CD4-positive, alpha-beta T cell treated with Interleukin-2 at 100 ng/mL for 4 hours (primary cell): ENCODE measurements at places on chromosomes 3 and 15.

DNA sequence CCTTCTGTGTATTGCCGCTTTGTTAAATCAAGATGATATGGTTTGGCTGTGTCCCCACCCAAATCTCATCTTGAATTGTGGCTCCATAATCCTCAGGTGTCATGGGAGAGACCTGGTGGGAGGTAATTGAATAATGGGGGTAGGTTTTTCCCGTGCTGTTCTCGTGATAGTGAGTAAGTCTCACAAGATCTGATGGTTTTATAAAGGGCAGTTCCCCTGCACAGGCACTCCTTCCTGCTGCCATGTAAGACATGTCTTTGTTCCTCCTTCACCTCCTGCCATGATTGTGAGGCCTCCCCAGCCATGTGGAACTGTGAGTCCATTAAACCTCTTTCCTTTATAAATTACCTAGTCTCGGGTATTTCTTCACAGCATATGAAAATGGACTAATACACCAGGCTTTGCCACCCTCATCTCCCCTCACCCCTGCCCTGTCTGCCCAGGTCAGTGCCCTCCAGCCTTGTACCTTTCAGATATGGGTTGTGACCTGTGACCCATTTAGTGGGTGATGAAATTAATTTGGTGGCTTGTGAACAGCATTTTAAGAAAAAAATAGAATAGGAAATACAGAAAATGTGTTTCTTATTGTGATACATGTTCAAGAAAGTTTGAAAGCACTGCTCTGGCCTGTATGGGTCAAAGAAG lies 56.1 kb upstream of the MCF2L2 start:
- DNase-seq, result no peak

- DNase-seq, result no peak
Measured at GRCh38 chr15:99967841-99968371, 234.7 kb upstream of the LYSMD4 start.

DNA sequence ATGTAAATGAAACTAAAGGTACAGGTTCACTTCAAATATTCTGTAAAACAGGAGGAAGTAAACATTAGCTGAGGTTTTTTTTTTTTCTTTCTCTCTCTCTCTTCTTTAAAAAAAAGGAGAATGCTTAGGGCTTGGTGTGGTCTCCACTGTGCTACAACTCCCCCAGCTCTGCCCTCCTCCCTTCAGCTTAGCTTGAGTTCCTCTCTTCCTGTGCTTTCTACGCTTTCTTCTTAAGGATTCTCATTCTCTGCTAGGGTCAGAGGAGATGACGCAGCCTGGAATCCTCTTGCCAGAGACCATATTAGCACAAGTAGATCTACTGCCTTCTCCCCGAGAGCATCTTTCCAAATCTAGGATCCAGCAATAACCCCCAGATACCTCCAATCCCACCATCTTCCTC lies 69.1 kb upstream of the SNRK start:
- no peak for DNase-seq

DNA sequence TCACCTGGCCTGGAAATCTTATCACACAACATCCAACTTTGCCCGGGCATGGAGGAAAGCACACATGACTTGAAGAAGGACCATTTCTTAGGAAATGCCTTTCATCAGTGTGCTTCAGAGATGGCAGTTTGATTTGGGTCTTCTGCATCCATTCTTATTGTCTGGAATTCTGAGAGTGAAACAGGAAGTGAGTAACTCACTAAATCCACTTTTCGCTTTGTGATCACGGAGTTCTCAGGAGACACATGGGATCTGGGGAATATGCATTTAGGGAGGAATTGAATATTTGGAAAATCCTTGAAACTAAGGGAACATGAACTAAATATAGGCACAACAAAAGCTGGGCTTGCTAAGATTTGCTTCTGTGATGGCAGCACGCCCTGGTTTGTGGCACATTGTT lies 212.5 kb upstream of the FEZF2 start:
- no peak for DNase-seq

GRCh38 chr3:24605511-24606028 lies 110.9 kb upstream of the THRB start:
- no peak for DNase-seq

GRCh38 chr3:39388741-39389248 lies 5.6 kb downstream of the SLC25A38 start:
- peak; percentile 15 for DNase-seq

- DNase-seq, result no peak
Measured at GRCh38 chr3:89571707-89572106, 464.3 kb downstream of the EPHA3 start.

DNA sequence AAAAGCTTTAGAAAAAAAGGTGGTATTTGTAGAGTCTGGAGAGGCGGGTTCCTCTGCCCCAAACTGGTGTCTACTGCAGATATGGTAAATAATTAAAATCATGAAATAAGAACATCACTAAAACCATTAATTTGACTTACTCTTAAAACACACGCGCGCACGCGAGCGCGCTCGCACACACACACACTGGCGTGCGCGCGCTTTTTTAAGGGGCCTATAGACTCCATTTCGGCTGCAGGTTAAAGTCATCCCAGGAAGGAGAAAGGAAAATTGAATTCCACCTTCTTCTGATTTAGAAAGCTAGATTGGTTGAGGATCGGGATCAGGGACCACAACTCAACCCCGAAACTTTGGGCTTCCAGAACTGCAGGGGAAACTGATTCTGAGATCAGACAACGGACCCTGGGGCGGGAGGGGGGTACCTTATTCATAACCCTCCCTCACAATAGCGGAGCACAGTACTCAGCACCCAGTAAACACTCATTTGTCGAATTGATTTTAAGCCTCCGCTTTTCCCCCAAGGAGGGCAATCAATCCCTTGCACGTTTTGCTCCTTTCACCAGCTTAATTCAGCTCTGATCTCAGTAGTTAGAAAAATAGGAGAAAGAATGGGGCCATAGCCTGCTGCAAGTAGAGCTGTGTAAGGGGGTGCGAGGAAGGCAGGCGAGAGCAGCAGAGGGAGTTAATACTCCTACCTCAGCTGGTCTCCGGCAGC lies 509 bp upstream of the LRRC3B start:
- no peak for DNase-seq

- no peak for DNase-seq
Measured at GRCh38 chr3:15800327-15800726, 2.5 kb upstream of the ANKRD28 start.

- DNase-seq, result no peak
Measured at GRCh38 chr3:182261041-182261440, 532.3 kb upstream of the ATP11B start.
